ENCODE measurements at places on chromosomes 11 and 22.

DNA sequence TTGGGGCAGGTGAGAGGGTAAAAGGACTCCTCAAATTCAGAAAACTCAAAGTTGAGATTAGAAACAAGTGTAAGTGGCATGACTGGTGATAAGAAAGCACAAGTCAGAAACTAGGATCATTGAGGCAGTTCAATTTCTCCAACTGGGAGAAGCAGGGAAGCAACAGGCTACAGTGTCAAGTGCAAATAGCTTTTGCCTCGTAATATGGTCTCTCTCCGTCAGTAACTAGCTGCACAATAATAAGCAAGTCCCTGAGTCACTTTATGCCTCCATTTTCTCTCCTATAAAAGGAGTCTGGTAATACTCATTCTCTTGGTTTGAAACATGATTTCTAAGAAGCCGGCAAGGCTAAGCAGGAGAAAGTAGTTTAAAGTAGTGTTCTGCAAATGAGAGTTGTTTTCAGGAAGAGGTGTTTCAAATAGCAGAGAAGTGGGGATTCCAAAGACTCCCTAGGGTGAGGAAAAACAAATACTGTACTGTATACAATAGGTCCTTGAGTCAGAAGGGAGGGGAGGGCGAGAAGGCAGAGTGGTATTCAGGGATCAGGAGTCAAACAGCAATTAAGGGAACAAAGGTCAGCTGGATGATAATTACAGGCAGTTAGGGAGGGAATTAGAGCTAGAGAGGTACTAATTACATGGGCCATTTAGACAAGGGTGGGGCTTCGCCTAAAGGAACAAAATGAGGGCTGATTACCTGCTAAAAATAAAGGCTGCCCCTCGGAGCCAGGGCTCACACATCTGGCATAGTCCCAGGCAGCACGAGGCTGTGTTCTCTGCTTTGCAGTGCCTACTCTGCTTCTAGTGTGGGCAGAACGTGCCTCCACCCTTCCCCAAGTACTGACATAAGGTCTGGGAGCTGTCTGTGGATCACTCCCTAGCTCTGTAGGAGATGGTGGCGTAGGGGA, 96.0 kb upstream of the BDNF start:
- DNase-seq: no peak

DNA sequence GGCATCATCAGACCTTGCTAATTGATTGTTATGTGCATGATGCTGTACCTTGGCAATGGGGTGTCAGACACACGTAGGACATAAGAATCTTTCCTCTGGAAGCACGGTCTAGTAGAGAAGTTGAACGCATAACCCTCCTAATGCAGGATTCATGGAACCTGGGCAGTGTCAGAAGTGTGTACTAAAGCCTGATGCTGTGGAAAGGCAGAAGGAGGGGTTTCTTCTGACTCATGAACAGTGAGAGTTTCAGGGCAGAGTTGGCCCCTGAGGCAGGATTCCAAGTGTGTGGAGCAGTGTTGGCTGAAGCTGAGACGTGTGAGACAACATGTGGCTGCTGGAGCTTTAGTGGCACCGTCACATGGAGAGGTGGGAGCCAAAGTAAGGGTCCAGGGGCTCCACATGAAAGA, 3.5 kb downstream of the PANX1 start:
- DNase-seq: no peak

DNA sequence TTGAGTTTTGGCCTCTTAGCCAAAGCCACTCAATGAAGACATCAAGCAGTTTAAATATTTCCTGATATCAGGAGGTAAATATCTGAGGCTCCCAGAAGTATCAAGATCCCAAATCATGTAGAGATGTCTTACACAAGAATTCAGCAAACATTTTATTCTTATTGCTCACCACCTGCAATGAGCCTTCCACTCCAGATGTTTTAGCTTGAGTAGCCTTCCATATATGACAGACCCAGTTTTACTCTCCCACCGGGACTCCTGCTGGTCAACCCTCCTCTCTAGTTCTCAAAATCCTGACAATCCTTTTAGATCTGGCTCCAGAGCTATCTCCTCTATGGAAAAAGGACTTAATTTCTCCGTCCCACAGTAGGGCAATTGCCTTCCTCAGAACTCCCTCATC, 404.4 kb downstream of the KCNA4 start:
- DNase-seq: no peak

GRCh38 chr11:67466367-67466766, 2.7 kb downstream of the TMEM134 start:
- DNase-seq: no peak

GRCh38 chr22:45626198-45626651, 45.4 kb upstream of the ATXN10 start:
- DNase-seq: no peak

- DNase-seq: no peak
Measured at GRCh38 chr11:115524572-115524971, 20.4 kb upstream of the CADM1 start.

DNA sequence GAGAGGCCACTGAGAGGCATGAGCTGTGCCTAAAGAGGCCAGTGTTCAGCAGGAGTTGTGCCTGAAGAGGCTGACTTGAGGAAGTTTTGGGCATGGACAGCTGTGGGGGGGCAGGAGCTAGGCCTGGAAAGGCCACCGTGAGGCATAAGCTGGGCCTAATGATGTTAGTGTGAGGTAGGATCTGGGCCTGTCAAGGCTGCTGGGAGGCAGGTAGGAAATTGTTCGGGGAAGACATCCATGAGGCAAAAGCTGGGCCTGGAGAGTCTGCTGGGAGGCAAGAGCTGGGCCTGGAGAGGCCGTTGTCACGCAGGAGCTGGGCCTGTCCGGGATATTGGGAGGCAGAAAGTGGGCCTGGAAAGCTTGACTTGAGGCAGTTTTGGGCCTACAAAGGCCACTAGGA, 44.9 kb downstream of the OR4C45 start:
- DNase-seq: no peak

- no peak for DNase-seq
Measured at GRCh38 chr11:73426219-73426850, 50.1 kb downstream of the RELT start.

GRCh38 chr11:14902650-14903350, 10.8 kb upstream of the CYP2R1 start:
- no peak for DNase-seq

DNA sequence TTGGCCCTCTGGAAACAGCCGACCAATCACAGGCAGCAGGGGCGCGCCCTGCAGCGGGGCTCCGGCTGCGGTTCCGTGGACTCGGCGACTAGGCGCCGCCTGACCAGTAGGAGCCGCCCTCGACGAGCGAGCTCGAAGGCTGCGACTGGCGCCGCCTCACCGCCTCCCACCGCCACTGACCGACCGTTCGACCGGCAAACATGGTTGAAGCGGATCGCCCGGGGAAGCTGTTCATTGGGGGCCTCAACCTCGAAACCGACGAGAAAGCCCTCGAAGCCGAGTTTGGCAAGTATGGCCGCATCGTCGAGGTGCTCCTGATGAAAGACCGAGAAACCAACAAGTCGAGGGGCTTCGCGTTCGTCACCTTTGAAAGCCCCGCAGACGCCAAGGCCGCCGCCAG, at the start of gene RBMXL2:
TSS of gene RBMXL2 (plus strand) at position 78 of the 400 bp plus-strand sequence. CDS start at position 201, 123 bp downstream.
- no peak for DNase-seq

DNA sequence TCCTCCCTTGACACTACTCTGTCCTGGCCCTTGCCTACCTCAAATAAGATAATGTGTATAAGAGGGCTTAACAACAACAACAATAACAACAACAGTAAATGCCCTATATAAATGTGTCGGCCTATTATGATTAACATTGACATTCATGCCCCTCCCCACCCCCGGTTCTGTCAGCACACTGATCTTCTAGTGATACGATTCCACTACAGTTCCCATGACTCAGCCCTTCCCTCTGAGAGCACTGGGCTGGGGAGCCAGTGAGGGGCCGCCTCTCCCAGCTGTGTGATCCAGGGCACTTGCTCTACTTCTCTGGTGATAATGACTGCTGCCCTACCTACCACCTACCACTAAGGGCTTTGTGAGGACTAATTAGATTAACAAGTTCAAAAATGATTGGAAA, 92.2 kb upstream of the PHOX2A start:
- no peak for DNase-seq

DNA sequence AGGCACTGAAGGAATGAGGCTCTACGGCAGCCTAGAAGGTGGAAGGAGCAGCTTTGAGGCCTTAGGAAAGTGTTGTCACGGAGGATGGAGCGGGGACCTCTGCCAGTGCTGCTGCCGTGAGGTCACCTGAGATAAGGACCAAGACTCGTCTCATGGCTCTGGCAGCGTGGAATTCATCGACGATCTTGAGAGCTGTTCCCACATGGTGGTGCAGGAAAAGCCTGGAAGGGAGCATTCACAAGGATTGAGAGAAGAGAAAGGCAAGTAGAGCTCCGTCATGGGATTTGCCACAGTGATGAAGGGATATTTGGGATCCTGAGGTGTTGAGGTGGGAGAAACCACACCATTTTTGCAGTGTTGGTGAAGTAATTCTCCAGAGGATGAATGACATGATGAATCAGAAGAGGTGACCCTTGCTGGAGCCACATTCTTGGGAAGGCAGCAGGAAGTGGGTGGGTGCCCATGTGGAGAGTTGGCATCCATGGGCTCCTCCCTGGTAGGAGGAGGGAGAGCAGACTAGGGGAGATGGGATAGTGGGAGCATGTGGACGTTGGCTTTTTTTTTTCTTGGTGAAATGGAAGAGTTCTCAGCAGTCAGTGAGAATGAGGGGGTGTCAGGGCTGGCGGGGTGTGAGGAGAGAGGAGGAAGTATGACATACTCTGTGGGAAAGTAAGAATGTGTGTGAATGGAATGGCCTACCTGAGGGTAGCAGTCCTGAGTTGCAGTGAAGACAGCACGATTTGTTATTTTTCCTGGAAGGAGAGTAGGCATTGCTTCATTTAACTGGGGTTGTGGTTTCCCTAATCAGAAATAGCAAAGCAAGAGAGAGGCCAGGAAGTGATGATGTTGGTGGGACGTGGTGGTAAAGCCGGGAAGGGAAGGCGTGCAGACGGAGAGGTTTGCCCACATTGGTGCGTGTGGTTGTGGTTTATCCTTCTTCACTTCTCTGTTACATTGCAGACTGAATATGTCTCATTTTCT, 11.1 kb downstream of the PPP6R3 start:
- DNase-seq: peak; percentile 24

GRCh38 chr11:12235947-12236743, 125.8 kb downstream of the MICAL2 start:
- no peak for DNase-seq

GRCh38 chr11:16956538-16957153, 57.6 kb downstream of the PLEKHA7 start:
- no peak for DNase-seq

- no peak for DNase-seq
Measured at GRCh38 chr11:11866203-11866602, 24.4 kb downstream of the USP47 start.

GRCh38 chr11:65445604-65446445, 23.2 kb downstream of the NEAT1 start:
- DNase-seq: no peak

DNA sequence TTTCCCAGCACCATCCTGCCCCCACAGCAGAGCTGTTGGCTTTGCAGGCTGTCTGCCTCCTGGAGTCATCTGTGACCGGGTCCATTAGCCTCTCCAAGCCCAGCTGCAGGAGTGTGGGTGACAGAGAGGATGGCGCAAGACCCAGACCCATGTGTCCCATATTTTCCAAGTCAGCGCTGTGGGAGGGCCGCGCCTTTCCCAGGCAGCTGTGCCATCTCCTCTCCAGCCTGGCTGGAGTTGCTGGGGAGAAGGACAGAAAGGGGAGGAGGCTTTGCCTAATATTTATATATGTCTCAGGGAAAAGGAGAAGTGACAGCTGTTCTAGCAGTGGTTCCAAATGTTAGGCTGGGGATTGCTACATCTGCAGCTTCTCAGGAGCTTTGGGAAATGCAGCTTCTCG, 15.7 kb downstream of the DTX4 start:
- no peak for DNase-seq

DNA sequence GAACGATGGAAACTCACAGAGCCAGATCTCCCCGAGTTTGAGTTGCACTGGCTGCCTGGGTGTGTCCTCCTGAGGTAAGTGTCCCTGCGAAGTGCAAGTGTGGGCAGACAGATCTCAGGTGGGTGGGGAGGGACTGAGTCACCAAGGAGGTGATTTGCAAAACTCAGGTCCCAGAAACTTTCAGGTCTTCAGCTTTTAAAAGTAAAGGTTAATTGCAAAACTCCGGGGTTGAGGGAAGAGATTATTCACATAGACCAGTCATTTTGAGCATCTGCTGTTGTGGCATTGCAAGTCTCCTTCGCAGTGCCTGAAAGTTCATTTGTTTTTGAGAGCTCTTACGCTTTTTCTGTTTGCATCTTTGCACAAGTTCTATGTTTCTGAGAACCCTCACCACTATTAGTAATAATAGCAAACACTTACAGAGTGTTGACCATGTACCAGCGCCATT, 7.1 kb downstream of the CD44 start:
- peak; percentile 79 for DNase-seq

DNA sequence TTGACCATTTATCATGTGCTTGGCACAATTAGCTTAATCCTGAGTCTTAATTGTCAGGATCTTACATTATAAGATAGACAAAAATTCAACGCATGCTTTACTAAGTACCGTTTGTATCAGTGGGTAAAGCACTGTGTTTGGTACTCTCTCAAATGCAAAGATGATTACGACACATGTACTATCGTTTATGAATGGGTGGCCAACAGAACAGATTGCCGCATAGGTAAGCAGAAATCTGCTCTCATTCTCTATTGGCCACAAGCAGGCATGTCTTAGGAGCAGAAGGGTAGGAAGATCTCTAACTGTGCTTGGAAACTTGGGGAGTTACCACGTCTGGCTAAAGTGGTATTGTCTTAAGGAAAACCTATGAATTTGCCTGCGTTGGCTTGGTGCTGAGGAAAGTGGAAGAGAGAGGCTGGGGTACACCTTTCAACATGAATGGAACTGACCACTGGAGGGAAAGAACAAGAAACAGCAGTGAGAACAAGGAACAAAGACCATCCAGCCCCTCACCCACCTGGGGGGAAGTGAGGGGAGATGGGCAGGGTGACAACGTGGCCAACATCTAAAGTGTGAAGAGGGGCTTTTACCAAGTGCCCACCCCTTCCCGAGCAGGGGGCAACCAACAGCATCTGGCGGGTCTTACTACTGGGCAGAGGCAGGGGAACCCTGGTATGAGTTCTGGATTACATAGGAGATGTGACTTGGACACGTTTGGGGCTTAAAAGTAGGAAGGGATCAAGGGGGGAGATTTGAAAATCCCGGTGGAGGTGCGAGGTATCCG, 1.0 kb upstream of the TUBA8 start:
- no peak for DNase-seq

- DNase-seq: no peak
Measured at GRCh38 chr11:34707462-34707840, 86.6 kb downstream of the EHF start.

- DNase-seq: no peak
Measured at GRCh38 chr11:6596239-6596877, 7.1 kb downstream of the RRP8 start.

- no peak for DNase-seq
Measured at GRCh38 chr22:34845391-34845790, 220.6 kb upstream of the ISX start.

- no peak for DNase-seq
Measured at GRCh38 chr11:8729837-8730696, 47.5 kb downstream of the RPL27A start.

GRCh38 chr22:39255449-39256185, 10.8 kb upstream of the PDGFB start:
- no peak for DNase-seq

DNA sequence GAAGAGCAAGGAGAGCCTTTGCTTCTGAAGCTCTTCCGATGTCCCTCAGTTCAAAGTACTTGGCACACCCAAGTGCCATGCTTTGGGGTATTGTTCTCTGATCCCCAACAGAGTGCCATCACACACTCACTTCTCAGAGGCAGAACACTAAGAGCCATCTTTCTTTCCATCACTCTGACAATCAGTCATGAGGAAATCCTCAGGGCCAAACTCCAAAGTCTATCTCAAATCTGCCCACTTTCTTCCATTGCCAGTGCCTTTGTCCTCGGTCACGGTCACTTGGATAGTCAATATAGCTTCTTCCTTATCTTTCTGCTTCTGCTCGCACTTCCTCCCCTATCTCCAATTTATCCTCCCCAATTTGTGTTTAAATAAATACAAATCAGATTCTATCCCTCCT, 90.9 kb downstream of the ENTHD1 start:
- DNase-seq: no peak
